ENCODE measurements at places on chromosomes 16 and 17.

GRCh38 chr16:31875112-31875803, 1.7 kb downstream of the ZNF267 start:
- DNase-seq: no peak

DNA sequence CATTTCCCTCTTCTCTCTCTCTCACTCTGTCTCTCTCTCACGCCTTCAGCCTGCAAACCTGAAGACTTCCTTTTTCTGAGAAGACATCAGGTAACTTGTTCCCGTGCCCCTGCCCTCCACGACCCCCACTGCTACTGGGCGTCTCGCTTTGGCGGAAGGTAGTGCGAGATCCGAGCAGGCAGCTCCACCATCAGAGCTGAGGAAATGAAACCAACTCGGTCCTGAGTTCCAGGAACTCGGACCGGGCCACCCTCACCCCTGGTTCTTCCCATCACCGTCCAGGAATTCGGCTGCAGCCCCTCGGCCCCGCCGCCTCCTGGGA, 585 bp downstream of the MLKL start:
- DNase-seq: peak; percentile 7

GRCh38 chr17:34222722-34223497, 32.2 kb upstream of the CCL2 start:
- DNase-seq: no peak

GRCh38 chr16:1687427-1688316, 9.6 kb downstream of the JPT2 start:
- no peak for DNase-seq

- no peak for DNase-seq
Measured at GRCh38 chr17:50194140-50194933, 7.1 kb downstream of the COL1A1 start.

GRCh38 chr17:75153780-75154194, 525 bp downstream of the JPT1 start:
- no peak for DNase-seq

- no peak for DNase-seq
Measured at GRCh38 chr16:29962344-29962994, 590 bp downstream of the TMEM219 start.

- no peak for DNase-seq
Measured at GRCh38 chr16:65059406-65059980, 62.4 kb downstream of the CDH11 start.

GRCh38 chr17:76368545-76368944, 14.8 kb upstream of the PRPSAP1 start:
- DNase-seq: no peak

DNA sequence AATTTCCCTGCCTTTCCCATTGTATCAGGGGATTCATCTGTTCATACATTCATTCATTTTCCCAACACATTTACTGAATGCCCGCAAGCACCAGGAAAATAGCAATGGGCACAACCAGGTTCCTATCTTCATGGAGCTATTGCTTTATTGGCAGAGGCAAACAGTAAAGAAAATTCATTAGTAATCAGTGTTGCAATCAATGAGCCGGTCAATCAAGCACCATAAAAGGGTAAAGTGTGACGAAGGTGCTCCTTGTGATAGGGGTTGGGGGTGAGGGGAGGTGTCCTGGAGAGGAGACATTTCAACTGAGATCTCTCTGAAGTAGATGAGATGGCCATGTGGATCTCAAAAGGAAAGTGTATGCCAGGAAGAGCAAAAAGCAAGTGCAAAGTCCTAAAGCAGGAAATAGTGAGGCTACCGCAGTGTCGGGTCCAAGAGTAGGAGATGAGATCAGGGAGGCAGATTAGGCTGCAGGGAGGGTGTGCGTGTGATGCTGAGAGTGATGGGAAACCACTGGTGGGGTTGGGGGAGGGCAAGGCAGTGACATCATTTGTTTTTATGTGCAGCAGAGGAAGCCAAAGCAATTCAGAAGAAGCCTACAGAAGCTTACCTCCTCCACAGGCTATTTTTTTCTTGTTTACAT, 28.4 kb downstream of the CDH13 start:
- DNase-seq: peak; percentile 74

- DNase-seq: no peak
Measured at GRCh38 chr16:88821168-88821850, 9.6 kb upstream of the APRT start.

Measured in effector memory CD8-positive, alpha-beta T cell (primary cell).